ENCODE measurements at places on chromosomes 4 and X. TPM values are rescaled to one million over a fixed set of nuclear protein-coding genes. Genes with fewer than 3 reads are reported as not detected.

The DMD gene
- 134 TPM for total RNA-seq

The HPSE gene
- total RNA-seq, result 0.38 TPM

DNA sequence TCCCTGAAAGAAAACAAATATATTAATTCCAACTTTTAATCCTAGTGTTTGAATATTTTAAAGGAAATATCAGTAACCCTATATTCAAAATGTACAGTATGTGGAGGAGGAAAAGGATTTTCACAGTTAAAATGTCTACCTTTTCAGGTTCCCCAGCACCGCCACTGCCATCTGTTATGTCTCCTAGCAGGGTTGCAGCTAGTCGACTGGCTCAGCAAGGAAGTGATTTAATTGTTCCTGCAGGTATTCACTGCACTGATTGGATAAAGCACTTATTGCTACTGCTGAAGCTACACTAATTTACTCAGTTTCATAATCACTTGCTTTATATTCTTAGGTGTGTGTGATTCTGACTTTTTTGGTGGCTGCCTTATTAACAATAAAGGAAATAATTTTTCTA is 65.5 kb upstream of the FHDC1 start:
- no peak overlapping the region for H3K27ac ChIP-seq
- DNase-seq, result no peak
- H3K4me1 ChIP-seq, result no peaks in the 10 kb centered on the region
- no peak overlapping the region for H3K4me3 ChIP-seq
- no peaks in the 10 kb centered on the region for H3K36me3 ChIP-seq
- no peaks in the 10 kb centered on the region for H3K27me3 ChIP-seq

DNA sequence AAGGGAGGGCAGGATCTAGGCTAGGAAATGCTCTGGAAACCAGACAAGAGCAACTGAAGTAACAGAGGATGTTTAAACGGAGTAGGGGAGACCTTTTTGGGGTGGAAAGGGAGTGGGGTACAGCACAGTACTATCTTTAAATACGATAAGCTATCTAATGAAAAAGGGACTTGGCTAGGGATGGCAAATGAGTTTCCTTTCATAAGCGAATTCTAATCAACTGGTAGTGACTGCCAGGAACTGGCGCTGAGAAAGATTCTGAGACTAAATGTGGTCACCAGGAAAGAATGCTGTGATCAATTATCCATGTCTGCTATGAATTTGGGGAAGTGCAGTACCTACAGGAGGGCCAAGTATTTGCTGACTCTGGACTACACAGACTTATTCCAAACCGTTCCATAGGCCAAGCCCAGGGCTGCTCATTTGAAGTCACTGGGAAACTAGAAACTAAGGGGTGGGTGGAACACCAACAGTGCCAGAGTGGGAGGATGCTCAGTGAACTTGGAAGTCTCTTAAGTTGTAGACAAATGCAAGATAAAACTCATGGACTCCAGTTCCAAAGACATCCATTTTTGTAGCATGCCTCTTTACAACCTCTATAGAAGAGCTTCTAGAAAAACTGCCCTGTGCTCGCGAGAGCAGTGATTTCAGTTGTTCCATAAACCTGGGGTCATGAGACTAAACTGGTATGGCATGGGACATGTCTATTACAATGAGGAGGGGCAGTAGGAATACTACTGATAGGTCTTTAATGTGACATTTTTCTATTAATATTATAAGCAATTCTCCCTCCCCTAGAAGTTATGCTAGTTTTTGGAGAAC is 2.0 kb downstream of the TRAPPC2 start:
- H3K36me3 ChIP-seq, result no peaks in the 10 kb centered on the region
- no peak overlapping the region for H3K27ac ChIP-seq
- H3K27me3 ChIP-seq, result no peaks in the 10 kb centered on the region
- H3K4me1 ChIP-seq, result peaks cover 23% of the 10 kb centered on the region
- H3K4me3 ChIP-seq, result no peak overlapping the region

DNA sequence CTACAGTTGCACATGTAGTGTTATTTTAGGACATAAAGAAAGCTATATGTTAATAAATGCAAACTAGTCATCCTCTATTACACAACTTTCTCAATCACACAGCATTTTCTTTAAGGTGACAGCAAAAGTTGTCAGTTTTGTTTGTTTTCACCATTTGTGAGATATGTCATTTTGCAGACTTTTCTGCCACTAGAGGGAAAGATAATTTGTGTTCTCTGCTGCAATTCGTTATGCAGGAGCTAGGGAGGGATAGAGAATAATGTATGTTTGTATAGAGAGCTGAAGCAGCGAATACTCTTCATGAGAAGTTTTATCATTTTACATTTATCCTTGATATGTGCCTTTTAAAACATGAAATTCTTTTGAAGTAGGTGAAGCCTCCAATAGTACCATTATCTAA is 670.6 kb upstream of the ATOH1 start:
- no peak overlapping the region for H3K4me3 ChIP-seq
- DNase-seq, result no peak
- H3K27ac ChIP-seq, result no peak overlapping the region
- no peaks in the 10 kb centered on the region for H3K36me3 ChIP-seq
